AG09319 (cell line): ENCODE measurements at places on chromosomes 4 and X.

GRCh38 chr4:100359441-100359840 is 158.4 kb downstream of the EMCN start:
- DNase-seq: no peak

- DNase-seq: no peak
Observed at GRCh38 chr4:6298035-6298434, 28.4 kb downstream of the WFS1 start.

DNA sequence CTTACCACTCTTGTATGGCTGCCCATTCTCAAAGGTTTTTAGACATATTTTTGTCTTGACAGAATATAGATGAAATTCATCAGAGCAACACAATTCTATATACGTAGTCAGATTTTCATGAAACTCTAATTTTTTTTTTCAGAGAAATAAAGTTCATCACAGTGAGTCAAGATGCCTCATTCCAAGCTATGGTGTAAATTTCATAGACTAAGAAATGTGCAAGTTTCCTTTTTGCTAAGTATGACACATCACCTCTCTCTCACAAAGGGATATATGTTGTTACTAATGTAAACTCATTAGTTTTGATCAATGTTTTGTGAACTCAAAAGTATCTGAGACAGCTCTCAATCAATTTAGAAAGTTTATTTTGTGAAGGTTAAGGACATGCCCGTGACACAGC is 60.4 kb upstream of the ATXN3L start:
- DNase-seq: no peak

DNA sequence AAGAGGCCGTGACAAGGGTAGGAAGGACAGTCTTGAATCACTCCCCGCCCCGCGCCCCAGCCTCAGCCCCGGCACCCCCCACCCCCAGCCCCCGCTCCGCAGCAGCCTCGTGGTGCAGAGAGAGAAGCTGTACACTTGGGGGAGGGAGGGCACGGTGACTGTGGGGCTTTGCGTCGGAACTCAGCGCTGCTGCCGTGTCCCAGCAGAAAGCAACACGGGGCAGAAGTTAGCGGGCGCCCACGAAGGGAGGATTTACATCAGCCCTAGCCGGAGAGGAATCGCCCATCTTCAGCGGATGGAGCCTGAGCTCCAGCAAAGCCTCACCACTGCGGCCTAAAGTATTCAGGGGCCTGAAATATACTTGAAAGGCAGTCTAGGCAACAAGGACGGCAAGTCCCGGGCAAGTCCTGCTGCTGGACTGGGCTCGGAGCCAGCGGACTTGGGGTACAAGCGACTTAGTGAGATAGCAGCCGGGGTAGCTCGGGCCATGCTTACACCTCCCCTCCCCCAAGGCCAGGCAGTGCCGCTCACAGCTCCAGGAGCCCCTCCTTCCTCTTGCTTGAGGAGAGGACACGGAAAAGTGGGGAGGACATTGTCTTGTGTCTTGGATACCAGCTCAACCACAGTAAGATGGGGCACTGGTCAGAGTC is 18.5 kb upstream of the OPN1LW start:
- no peak for DNase-seq

DNA sequence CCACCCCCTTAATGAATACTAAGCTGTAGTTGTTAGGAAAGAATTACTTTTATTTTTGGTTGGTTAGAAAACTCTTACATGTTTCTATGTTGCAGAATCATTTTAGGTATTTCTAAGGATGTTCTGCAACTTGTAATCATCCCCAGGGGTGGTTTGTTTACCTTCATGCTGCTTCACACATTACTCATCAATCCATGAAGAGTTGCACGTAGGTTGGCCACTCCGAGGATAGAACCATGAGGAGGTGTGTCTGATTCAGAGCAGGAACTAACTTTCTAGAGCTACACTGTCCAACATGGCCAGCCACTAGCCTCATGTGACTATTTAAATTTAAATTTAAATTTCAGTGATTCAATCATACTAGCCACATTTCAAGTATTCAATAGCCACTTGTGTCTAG is 127.2 kb upstream of the FRMPD4 start:
- DNase-seq: no peak
